ENCODE measurements at places on chromosomes 12 and 14.

DNA sequence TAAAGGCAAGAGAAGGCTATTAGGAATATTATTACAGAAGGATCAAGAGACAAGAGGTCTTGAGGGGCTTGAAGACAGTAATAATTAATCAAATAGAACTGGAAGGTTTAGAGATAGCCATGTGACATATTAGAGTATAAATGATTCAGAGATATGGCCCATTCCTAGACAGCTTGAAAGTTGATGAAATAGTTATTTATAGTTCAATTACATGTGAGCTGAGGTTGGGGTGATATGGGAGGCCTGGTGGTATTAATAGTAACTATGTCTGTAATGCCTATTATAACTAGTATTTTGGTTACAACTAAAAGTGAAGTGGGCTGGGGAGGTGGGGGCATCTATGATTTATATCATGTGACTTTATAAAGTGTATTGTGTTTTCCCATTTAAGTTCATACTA, 14.1 kb upstream of the MIS18BP1 start:
- peak; percentile 10 for DNase-seq

- no peak for DNase-seq
Measured at GRCh38 chr12:113077859-113078255, 21.3 kb downstream of the DTX1 start.

DNA sequence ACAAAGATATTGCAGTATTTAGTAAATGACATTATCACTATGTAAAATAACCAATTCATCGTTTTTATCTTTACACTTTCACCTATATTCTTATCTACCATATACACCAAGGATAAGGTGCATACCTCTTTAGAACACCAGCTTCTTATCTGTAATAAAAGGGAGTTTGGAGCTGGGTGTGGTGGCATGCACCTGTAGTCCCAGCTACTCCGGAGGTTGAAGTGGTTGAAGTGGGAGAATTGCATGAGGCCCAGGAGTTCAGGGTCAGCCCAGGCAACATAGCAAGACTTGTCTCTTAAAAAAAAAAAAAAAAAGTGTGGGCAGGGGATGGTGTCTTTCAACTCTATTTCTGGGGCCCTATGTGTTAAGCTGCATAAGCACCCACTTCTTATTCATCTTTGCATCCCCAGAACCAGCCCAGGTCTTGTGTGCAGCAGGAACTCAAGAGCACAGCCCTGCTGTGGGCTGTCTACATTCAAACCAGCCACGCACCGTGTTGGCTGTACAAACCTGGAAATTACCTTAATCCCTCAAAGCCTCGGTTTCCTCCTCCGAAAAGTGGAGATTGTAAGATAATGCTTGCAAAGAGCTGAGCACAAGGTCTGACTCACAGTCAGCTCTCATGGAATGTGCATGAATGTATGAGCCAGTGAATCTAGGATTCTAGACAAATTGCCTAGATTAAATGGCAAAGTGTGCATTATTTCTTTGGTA, 256.6 kb upstream of the FOXN3 start:
- peak; percentile 61 for DNase-seq

- DNase-seq, result no peak
Measured at GRCh38 chr12:72753571-72753970, 481.4 kb downstream of the TRHDE start.

- DNase-seq, result no peak
Measured at GRCh38 chr14:99699861-99700260, 15.8 kb downstream of the CYP46A1 start.

DNA sequence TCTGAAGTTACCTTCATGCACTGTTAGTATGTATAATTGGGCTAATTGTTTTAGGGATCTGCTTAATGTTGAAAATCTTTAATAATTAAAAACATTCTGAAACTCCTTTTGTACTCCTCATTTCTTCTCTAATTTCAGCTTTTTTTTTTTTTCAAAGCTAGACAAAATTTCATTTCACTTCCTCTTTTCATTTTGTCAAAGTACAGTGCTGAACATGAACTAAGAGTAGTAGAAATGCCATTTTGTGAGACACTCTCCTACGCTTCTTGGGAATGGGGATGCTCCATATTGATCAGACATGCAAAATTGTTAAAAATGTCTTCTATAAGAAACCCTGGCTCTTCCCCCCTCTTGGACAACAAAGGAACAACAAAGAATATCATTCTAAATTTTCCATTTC, 1.7 kb downstream of the ABCD2 start:
- no peak for DNase-seq

GRCh38 chr12:114403690-114404066, 2.3 kb downstream of the TBX5 start:
- no peak for DNase-seq
